ENCODE measurements at places on chromosomes 3 and 15.

- no peak for DNase-seq
Measured at GRCh38 chr15:97977734-97978133, 17.2 kb downstream of the ARRDC4 start.

GRCh38 chr3:156643729-156644389 lies 30.5 kb upstream of the TIPARP start:
- DNase-seq, result peak; percentile 54

DNA sequence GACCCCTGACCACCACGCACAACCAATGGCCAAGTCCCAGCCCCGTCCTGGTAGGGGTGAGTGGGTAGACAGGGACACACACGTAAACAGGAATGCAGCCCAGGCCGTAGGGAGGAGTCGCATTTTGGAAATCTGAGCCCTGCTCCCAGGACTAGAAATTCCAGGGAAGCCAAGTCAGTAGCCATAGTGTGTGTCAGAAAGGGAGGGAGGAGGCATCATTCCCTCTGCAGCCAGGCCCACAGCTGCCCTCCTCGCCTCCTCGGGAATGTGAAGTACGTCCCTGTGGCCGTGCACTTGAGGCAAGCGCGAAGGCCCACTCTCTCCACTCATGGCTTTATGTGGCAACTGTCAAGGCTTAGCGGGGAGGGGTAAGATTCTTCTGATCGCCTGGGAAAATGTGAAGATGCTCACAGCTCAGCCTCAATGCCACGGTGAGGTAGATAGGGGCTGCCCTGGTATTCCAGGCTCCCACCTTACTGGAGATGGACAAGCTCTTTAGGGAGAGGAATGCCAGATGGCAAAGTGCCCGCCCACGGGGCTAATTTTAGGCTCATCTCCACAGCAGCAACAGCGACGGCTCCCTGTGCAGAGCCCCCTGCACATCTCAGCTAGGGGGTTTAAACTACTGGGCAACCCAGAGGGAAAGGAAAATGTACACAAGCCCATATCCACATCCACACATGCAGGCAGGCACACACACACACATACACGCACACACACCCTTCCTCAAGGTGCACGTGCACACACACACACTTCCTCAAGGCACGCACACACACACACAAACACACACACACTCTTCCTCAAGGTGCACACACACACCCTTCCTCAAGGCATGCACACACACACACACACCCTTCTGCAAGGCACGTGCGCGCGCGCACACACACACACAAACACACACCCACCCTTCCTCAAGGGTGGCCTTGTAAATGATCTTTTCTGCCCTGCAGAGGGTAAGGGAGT lies 65.5 kb downstream of the ADCY5 start:
- no peak for DNase-seq

DNA sequence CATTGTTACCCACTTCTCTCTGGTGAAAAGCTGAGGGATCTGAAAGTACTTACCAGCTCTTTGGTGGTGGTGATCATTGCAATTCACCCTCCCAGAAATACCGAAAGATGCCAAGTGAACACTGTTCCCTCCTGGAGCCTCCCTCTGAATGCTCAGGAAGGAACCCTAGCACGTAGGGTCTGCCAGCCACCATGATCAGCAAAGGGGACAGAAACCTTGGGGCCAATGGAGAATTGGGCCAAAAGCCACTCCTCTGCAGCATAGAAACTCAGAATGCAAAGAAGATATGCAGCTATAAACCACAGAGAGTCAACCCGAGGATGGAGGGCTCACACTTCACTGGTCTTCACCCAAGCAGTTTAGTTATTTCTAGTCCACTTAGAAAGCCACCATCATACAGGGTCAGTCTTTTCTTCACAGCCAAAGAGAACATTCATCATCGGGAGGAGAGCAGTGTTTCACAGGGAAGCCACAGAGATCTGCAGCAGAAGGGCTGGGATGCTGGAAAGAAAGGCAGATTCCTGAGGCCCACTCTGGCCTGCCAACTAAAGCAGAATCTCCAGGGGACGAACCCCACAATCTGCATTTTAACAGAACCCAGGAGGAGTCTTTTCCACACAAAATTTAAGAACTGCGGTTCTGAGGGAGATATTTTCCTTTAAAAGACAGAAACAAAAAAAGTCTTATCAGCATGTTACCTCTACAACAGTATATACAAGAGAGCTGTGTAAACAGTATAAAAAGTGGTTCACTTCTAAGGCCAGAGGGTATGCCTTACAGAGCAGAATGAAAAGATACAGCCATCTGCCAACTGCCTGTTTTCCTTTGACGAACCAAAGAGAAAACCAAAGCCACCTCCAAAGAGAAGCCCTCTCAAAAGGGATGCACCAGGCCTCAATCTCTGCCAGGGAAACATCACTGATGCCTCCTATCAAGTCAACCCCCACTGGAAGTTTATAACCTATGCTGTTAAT lies 11.3 kb downstream of the TBC1D2B start:
- no peak for DNase-seq

DNA sequence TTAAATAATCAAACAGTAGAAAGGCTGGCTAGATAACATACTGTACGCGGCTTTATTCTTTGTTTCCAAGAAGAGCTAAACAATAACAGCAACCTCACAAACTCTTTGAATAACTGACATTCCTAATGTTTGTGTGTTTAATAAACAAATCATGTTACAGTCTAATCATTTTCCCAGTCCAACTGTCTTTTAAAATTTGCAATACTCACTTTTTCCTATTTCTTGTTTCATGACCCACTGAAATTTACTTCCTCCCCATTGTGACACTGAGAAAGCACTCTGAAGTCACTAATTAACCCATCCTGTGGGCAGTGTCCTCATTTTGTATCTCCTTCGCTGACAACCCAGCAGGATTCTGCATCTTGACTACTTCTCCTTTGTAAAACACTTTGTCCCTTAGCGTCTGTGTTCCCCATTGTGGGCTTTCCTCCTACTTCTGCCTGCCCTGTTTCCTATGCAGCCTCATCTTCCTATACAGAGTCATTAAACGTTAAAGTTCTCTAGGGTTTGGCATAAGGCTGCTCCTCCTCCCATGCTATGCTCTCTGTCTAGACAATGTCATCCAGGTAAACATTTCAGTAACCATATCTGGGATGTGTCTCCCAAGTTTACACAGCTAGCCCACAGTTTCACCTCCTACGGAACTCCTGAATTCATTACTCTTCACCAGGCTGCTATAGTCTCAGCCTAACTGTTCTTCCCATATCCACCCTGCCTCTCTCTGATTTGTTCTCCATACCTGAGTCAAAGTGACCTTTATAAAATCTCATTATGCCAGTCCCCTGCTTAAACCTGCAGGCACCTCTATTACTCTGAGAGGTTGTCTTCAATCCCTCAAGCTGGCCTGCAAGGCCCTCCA lies 148.9 kb downstream of the GREM1 start:
- DNase-seq, result no peak

DNA sequence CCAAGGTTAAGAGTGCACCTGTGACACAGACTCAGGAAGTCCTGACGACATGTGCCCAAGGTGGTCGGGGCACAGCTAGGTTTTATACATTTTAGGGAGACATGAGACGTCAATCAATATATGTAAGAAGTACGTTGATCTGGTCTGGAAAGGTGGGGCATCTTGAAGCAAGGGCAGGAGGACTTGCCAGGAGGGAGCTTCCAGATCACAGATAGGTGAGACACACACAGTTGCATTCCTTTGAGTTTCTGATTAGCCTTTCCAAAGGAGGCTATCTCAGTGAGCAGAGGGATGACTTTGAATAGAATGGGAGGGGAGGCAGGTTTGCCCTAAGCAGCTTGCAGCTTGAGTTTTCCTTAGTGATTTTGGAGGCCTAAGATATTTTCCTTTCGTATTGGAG lies 257.4 kb downstream of the CGGBP1 start:
- DNase-seq, result no peak

- no peak for DNase-seq
Measured at GRCh38 chr3:114714237-114714636, 420.4 kb downstream of the TIGIT start.

DNA sequence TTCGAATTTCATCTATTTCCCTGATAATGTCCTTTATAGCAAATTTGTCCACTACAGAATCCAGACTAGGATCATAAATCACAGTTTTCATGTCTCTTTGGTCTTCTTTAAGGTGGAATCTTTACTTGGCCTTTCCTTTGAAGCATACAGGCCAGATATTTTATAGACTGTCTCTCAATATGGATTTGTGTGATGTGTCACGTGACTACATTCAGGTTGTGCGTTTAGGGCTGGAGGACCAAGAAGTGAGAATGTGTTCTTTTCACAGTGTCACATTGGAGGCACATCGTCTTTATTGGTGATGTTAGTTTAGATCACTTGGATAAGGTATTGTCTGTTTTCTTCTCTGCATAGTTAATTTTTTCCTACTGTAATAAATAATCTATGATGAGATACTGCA lies 232.9 kb downstream of the MEIS2 start:
- DNase-seq, result no peak

GRCh38 chr3:181358562-181358961 lies 353.2 kb upstream of the SOX2 start:
- DNase-seq, result no peak

DNA sequence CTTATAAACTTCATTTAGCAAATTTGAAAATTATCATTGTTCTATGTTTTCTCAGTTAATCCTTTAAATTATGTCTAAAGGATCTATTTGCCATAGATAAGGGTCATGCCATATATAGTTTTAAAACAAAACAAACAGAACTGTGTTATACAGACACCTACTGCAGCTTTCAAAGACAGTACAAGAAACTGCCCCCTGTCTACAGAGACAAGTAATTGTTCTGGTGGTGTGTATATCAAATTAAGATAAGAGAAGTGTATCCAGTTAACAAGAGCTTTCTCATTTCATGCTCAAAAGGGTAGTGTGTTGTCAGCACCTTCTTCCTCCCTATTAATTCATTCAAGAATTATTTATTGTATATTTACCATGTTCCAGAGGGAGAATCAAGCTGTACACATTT lies 201.2 kb downstream of the FMN1 start:
- DNase-seq, result no peak

DNA sequence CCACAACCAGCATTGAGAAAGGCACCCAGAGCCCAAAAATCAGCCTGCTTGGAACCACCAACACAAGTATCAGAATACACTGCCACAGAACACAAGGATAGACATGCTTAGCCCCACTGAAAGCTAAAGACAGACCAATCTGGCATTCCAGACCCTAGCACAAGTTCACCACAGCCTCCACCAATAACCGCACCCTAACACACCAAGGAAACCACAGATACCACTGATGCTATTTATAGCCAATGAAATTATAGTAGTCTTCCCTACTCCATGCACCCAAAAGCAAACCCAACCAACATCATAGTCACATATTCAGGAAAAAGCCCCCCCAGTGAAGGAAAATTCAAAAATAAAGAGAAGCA lies 83.9 kb upstream of the STT3B start:
- no peak for DNase-seq

- DNase-seq, result no peak
Measured at GRCh38 chr3:32303977-32304881, 65.7 kb downstream of the CMTM8 start.

GRCh38 chr3:170534227-170534626 lies 51.6 kb downstream of the SLC7A14 start:
- no peak for DNase-seq

- DNase-seq, result no peak
Measured at GRCh38 chr3:171953301-171954022, 85.9 kb upstream of the FNDC3B start.

DNA sequence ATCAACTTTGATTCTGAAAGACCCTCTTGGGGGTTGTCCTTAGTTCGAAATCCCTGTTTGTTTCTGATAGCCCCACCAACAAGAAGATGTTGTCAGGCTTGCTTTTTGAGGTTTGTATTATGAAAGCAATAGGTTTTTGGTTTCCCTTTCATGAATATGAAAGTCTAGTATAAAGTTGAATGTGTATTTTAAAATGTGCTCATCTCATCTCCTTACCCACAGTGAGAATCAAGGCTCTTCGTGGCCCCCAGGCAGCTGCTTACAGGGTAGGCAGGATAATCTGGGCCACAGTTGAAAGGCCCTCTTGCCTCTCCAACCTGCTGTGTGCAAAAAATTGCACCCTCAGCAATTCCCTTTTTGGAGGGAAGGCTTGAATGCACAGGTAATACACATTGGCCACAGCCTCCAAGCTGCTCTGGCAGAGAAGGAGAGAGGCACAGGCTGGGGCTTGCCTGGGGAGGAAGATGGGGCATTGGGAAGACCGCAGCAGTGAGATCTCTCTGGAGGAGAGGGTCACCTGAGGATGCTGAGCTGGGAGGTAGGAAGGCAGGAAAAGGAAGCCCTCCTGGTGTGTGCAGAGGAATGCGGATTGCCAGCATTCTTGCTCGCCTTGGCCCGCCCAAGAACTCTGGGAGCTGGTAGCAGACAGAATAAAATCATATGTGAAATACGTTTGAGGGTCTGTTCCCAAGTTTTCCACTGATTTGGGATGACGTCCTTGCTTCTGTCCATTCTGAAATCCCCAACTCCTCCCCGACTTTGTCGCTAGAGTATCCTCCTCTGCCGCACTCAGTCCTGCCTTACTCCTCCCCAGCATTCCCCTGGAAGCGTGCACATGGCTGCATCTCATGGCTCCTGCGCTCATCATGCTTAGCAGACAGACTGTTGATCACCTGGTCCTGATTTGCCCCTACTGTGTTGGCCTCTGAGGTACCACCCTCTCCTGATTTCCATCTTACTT lies 196.4 kb downstream of the RPLP1 start:
- DNase-seq, result peak; percentile 14

DNA sequence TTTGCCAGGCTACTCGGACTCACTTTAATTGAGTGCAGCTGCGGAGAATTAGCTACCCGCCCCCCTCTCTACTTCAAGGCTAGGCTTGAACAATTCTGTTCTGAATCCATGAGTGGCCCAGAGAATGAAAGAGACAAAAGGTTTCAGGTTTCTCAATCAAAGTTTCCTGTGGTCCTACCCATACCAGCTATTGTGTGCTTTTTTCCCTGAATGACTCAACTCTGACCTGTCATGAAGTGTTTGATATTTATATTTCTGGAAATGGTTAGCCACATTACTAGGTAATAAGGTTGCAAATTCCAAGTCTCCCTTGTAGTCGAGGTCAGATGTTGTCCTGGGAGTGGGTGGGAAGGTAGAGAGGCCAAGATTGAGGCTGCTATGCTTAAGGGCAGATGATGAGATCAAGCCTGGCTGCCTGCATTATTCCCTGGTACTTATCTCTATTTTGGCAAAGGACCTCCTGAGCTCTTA lies 392.7 kb upstream of the TBL1XR1 start:
- DNase-seq, result no peak

- DNase-seq, result no peak
Measured at GRCh38 chr3:81753416-81754027, 7.9 kb downstream of the GBE1 start.

- no peak for DNase-seq
Measured at GRCh38 chr15:87211547-87211946, 1045.0 kb downstream of the NTRK3 start.

DNA sequence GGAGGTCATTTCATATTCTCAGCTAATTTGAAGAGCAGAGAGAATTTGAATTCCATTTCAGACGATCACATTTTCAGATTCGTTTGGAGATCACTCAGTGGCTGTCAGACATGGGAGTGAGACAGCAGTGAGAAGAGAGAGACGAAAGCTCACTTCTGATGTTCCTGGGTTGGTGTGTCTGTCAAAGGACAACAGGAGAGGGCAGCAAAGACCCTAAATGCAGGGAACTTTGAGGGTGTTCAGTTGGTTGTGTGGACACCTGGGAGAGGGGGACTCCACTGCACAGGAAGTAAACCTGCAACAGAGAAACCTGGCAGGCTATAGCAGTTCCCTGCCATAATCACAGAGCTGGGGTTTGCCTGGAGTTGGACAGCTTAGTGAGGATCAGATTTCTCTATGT lies 675.1 kb downstream of the SQOR start:
- no peak for DNase-seq

GRCh38 chr3:103977417-103977816 lies 1389.3 kb upstream of the ALCAM start:
- DNase-seq, result no peak

GRCh38 chr15:78159395-78159794 lies 10.2 kb downstream of the IDH3A start:
- DNase-seq, result no peak

All from stimulated activated CD8-positive, alpha-beta memory T cell treated with anti-CD3 and anti-CD28 coated beads, Interleukin-4, amount 100 ng/mL, for 48 hours (primary cell).